ENCODE measurements at places on chromosomes 3 and 15.

DNA sequence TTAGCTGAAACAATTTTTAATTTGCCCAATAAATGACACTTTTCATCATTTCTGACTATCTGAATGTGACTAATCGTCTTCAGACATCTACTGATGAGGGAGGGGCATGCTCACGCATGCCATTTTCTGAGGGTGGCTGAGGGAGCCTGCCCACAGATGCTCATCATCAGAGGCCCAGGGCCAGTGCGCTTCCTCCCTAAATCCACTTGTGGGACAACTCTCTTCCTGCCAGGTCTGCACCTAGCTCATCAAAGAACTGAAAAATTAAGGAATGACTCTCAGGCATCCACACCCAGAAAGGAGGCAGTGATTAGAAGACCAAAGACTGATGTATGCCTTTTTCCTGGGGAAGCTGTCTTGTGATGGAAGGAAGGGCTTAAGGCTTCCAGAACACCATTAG lies 22.8 kb downstream of the RTP3 start:
- peak; percentile 56 for DNase-seq

GRCh38 chr3:188888321-188889053 lies 283.3 kb upstream of the TPRG1 start:
- DNase-seq = no peak

- no peak for DNase-seq
Observed at GRCh38 chr3:48404440-48405342, 25.2 kb downstream of the PLXNB1 start.

DNA sequence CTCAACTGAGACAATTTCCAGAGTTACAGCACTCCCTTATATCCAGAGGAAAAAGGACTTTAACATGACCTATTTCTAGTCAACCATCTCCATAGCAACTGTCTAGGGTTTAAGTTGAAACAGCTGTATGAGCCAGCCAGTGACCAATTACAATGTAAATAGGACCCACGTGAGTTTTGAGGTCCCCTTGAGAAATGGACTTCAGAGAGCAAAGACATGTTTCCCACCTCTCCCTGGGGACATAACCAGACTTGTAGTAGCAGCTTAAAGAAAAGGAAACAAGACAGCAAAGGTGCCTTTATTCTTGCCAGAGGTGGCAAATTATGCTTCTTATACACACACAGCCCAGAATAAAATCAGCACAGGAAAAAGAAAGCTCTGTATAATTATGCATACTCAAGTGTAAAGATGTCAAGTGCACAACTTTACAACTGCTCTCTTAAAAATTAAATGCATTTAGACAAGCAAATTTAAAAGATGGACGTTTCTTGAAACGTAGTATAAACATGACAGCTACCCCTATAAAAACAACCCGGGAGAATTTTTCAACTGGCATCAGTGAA lies 40.2 kb downstream of the SUMF1 start:
- peak; percentile 84 for DNase-seq

DNA sequence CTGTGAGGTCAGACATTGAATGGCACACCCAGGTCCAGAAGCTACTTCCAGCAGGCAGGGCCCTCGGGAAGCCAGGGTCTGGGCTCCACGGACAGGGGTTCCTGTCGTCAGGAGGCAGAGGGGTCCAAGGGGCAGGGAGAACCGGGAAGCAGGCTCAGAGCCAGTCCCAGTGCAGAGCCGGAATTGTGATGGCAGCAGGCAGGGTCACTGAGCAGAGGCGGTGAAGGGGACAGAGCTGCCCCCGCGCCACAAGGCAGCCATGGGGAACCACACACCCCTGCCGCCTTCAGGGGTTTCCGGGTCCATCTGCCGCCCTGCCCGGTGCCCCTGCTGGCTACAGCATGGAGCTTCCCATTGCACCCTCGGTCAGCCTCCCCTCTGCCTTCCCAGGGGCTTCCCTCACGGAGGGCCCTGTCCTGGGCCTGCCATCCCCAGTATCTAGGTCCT lies 136.9 kb downstream of the NSMCE3 start:
- no peak for DNase-seq

DNA sequence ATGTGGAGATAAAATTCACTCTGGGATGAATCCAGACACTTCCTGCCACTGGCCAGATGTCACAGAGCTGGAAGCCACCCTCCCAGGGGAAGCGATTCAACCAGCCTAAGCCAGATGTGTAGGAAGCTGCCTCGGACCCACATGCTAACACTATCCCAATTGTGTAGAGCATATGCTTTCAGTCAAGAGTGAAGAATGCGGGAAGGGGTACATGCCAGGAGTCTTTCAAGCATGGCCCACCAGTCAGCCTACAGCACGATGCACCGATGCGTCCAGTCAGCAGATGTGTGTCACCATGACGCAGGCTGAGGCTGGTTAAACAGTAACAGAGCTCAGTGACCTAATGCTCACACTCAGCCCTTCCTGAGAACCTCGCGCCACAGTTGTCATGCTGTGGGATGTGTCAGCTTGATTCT lies 38.8 kb upstream of the BNC1 start:
- DNase-seq = peak; percentile 50

- peak; percentile 76 for DNase-seq
Observed at GRCh38 chr3:11774296-11774877, 72.3 kb downstream of the TAMM41 start.

- DNase-seq = peak; percentile 96
Observed at GRCh38 chr3:124878561-124879336, 8.4 kb downstream of the ITGB5 start.

- no peak for DNase-seq
Observed at GRCh38 chr15:29569533-29570092, 252.7 kb downstream of the TJP1 start.

DNA sequence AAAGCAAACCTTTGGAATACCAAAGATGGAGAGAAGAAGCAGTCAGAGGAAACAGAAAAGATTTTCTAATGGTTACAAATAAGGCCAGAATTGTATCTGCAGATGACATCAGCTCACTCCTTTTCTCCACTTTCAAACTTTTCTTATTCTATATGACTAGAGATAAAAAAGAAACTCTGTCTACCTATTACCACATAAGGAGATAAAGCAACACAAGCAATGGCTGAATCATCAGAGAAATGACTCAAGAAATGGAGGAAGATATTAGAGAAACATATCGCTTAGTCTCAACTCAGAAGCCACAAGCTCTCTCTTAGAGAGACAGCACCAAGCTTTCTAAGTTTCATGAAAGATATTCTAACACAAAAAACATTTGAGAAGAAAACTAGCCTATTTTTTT lies 784.0 kb downstream of the ZPLD1 start:
- no peak for DNase-seq

DNA sequence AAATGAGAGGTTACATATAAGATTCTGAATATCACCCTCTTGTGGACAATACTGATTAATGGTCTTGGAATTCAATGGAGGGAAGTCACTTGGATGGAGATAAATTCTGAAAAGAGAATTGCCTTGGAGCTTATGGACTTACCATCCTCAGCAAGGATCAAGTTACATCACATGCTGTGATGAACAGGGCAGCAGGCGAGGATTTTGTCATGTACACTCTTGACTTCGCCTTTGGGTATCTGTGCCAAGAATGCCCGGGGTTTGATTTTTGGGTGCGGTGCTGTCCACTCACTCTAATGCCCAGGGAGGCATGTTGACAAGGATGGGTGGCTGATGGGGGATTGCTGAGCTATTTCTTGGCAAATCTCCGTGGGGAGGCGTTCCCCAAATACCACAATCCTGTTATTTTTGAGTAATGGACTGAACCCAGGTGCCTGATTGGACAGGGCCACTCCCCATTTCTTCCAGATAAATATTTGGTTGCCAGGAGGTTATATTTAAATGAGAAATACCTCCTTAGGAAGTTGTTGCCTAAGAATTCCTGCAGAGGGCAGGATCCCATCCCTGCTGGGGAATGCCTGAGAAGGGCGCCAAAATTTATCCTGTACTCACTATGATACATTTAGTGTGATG lies 96.3 kb downstream of the TPRG1 start:
- no peak for DNase-seq

DNA sequence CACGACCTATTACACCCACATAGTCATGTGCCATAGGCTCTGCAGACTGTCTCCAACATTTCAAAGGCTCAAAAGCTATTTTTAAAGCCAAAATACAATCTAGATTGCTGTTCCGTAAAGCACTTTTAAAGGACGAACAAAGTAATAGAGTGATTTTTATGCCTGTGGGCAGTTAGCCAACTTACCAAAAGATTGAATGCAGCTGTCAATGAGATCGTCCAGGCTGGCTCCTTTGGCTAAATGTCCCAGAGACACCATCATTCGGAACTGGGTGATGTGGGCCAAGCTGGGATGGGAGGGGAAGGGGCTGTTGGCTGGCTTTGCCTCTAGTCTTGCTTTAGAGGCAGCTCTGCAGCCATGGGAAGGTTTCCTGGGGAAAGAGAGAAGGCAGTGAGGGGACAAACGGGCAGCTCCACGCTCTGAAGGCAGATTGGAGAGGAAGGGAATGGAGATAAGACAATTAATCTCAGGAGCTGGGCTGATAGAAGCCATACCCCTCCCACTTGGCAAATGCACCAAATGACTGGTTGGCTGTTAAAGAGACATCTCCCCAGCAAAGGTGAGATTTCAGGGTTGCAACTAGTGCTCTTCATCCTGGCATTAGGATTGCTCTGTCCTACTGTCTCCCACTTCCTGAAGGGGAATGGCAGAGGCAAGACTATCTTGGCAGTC lies 4.8 kb downstream of the RASGRP1 start:
- DNase-seq = no peak

DNA sequence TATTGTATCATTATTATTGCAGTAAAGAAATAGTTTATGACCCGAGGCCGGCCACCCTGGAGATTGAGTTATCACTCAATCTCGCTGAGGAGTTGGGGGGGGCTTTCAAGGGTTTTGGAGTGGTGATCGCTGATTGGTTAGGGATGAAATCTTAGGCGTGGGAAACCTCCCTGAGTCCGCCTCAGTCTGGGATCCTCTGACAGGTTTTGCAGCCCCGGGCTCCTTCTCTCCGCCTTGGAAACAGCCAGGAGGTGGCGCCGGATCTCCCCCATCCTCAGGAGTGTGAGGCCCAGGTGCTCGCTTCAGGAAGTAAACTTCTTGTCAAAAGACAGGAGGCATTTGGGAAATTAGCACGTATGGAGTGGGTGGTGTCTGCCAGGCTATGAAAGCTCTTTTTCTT lies 41.1 kb upstream of the SEC61A1 start:
- peak; percentile 10 for DNase-seq

DNA sequence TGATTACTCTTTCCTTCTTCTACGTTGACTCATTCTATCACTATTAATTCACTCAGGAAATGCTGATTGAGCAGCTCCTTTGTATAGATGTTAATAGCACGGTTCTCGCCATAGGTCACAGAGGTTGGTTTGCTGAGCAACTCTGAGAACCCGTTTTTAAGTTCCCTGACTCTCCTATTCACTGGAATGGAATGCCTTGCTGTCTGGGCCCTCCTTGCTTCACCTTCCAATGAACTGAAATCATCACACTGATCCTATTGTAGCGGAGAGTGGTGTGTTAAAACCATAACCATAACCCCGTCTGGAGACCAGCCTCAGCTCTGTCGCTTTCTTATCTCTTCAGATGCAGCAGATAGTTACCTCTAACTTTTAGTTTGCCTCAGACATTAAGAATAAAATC lies 323.6 kb downstream of the GABRB3 start:
- no peak for DNase-seq

DNA sequence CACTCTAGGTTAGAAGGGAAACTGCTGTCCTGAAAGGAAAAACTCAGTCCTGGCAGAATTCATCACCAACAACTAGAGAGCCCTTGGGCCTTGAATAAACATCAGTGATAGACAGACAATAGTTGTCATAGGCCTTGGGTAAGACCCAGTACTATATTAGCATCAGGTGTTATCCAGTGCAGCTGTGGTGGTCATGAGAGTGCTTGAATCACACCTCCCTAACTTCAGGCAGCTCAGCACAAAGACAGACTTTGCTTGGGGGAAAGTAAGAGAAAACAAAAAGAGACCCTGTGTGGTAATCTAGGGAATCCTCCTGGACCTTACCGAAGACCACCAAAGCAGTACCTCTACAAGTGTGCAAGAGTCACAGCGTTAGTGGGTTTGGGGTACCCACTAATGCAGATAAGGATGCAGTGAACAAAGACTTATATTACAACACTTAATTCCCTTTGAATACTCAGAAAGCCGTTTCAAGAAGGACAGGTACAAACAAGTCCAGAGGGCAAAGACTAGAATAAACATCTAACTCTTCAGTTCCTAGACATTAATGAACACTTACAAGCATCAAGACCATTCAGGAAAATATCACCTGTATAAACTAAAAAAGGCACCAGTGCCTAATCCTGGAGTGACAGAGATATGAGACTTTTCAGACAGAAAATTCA lies 332.3 kb upstream of the EPHA3 start:
- no peak for DNase-seq

- DNase-seq = no peak
Observed at GRCh38 chr3:32613183-32613582, 42.5 kb upstream of the DYNC1LI1 start.

DNA sequence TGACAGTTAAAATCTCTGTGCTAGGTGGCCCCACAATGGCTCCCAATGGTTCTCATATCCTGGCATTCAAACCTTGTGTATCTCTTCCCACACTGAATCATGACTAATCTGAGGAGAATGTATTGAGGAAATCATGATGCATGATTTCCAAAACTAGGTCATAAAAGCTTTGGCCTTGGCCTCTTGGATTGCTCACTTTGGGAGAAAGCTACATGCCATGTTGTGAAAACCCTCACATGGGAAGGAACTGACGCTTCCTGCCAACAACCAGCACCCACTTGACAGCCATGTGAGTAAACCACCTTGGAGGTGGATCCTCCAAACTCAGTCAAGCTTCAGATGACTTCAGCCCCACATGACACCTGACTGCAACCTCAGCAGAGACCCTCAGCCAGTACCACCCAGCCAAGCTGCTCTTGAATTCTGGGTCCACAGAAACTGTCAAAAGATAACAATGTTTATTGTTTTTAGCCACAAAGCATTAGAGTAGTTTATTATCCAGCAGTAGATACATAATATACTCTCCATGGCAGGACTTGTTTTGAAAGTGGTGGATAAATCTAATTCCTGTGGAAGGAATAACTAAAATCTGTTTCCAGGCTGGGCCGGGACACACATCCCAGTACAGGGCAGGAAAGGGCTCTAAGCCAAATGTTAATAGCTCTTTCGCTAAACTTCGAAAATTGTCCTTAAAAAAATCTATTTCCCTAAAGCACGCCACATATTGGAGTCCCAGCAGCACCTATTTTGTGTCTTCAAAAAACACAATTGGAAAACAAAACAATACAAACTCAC lies 1.0 kb upstream of the ZNF620 start:
- peak; percentile 98 for DNase-seq

DNA sequence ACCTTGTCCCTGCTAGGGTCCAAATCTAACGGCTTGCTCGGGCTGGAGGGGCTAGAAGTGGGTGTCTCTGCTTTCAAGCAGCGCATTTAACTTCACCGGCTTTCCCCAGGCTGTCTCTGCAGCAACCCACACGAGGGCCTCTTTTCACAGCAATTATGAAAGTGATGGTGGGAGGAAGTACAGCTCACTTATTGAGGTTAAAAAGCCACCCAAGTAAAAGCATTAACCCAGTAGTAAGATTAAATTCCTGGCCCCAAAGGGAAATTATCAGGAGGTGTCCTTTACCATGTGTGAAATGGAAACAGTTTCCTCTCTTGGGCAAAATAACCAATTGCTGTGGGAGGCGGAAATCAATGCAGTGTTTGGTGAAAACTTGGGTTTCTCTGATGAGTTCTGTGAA lies 41.1 kb downstream of the NGRN start:
- DNase-seq = no peak

GRCh38 chr3:50192689-50193141 lies 1.3 kb downstream of the GNAT1 start:
- DNase-seq = peak; percentile 59
